Fibroblast of mammary gland (primary cell): ENCODE measurements at places on chromosomes 3 and 15.

GRCh38 chr15:41927536-41927935 is 33.7 kb upstream of the SPTBN5 start:
- no peak for DNase-seq

DNA sequence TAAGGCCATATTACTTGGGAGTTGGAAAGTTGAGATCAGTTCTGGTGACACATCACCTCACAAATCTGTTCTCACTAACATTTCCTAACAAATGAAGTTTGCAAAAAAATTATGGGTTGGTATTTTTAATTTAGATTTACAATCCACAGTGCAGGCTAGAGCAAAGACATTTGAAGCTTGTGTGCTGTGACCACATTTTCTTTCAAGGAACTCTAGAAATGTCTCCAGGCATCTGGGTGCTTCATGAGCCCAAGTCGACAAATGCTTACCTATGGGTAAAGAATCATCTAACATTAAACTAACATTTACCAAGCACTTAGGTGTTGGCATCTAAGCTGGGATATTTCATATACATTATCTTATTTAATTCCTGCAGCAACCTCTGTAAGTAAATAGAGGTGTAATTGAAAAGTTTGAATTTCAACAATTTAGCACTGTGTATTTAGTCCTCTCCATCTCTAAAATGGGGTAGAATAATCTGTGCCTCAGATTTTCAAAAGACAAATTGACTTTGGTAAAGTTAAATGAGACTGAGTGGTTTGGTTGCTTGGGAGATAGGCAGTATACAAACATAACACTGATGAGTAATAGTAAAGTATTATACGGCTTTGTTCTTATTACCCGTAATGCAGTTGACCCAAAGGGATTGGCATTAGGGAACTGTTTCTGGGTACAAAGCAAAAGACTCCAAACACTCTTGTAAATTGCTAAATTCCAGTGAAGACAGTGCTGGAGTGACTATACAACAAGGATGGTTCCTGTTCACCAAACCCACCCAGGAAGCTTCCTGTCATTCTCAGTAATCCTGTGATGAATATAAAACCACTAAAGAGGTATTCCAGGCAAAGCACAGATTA is 162.5 kb downstream of the TPRG1 start:
- peak; percentile 17 for DNase-seq

GRCh38 chr3:186609247-186609868 is 3.5 kb upstream of the AHSG start:
- peak; percentile 40 for DNase-seq

GRCh38 chr3:143751643-143752178 is 96.6 kb downstream of the SLC9A9 start:
- no peak for DNase-seq

GRCh38 chr3:133278260-133279043 is 121.4 kb upstream of the BFSP2 start:
- DNase-seq: no peak

DNA sequence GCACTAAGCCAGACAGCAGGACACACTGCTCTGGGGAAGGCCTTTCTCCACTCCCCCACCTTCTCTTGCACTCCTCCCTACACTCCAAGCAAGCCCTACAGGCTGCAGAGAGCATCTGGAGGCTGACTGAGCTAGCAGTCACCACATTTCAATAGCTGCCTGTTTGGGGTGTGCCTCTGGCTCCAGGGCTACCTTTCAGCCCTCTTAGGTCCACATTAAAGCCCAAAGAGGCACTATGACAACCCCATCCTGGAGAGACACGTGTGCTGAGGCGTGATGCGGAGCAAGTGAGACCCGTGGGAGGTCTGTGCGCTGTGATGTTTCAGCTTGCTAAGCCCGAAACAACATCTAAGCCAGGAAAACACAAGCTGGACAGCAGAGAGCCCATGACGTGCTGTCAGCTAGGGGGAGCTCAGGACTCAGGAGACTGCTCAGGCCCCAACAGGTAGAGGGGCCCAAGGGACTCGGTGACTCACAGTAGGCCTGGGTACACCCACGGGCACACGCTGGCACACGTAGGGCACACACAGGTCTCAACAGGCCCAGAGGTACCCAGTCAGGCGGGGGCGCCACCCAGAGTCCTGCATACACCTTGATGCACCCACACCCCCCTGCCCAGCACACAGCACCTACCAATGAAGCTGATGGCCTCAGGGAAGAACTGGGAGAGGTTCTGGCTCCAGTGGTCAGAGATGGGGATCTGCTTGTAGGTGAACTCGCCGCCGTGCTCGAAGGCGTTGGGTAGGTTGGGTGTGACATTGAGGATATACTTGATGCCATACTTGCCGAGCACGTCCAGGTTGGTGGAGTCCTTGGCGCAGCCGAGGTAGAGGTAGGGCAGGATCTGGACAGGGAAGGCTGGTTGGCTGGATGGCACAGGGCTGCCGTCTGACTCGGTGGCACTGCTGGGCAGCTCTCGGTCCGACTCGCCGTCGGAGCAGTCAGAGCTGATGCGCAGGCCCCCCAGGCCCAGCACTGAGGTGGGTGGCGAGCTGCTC is 2.8 kb downstream of the DUSP7 start:
- peak; percentile 60 for DNase-seq

GRCh38 chr3:63295806-63296205 is 17.7 kb downstream of the SYNPR start:
- DNase-seq: no peak

GRCh38 chr15:77144492-77145070 is 73.7 kb upstream of the TSPAN3 start:
- DNase-seq: peak; percentile 94

GRCh38 chr3:107441617-107442016 is 64.4 kb downstream of the CCDC54 start:
- peak; percentile 30 for DNase-seq

DNA sequence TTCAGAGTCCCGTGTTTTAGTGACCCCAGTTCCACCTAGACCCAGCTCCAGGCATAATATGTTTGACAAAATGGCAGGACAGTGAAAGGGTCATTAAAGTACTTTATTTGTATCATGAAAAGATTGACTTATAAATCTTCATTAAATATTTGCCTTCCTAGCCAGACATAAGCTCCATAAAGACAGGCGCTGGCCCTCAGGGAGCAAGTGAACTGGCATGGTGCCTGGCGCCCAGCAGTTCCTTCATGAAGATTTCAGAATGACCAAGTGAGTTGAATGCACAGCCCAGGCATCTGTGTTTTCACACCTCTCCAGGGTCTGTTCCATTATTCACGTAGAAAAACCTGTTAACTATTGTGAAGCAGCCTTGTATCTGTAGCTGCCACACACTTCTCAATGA is 166.2 kb downstream of the GAP43 start:
- DNase-seq: no peak

DNA sequence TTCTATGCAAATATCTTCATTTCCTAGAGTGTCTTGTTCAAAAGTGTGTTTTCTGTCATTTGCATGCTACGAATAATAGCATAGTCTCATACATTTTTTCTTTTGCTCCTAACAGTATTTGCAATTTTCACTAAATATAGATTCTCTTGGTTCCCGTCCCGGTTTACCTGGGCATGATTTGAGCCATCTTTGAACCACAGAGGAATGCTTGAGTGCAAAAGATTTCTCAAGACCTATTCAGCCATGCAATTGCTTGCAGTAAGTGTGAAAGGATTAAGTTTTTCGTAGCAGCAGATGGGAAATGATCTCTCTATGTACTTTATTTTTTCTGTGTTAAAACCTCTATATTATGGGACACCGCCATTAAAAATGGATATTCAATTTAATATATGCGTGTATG is 733.0 kb downstream of the ZPLD1 start:
- no peak for DNase-seq

DNA sequence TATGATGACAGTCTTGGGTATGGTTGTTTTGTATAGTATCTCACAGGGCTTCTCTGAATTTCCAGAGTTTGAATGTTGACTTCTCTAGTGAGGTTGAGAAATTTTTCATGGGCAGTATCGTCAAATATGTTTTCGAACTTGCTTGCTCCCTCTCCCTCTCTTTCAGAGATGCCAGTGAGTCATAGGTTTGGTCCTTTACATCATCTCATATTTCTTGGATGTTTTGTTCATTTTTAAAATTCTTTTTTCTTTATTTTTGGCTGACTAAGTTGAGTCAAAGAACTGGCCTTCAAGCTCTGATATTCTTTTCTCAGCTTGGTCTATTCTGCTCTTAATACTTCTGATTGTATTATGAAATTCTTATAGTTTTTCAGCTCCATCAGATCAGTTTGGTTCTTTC is 282.3 kb upstream of the NECTIN3 start:
- DNase-seq: peak; percentile 55

GRCh38 chr3:194536871-194537637 is 50.3 kb upstream of the ATP13A3 start:
- no peak for DNase-seq

GRCh38 chr3:10373686-10374261 is 52.9 kb upstream of the SEC13 start:
- peak; percentile 69 for DNase-seq

- DNase-seq: no peak
Measured at GRCh38 chr3:27869152-27869551, 147.0 kb upstream of the EOMES start.

DNA sequence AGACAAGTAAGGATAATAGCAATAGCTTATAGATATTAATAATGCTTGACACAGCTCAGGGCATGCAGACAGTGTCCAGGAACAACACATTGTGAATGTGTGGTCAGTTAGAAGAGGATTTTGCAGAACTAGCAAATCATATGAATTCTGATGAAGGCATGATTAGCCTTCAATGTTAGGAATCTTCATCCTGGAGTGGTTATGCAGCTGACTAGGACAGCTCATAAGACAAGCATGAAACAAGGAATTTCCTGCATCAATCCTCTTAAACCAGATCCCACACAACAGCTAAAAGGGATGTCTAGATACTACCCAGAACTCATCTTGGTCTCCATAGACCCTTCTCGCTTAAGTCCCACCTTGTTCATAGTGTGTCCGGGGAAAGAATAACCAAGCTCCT is 499.0 kb upstream of the ATP11B start:
- no peak for DNase-seq

DNA sequence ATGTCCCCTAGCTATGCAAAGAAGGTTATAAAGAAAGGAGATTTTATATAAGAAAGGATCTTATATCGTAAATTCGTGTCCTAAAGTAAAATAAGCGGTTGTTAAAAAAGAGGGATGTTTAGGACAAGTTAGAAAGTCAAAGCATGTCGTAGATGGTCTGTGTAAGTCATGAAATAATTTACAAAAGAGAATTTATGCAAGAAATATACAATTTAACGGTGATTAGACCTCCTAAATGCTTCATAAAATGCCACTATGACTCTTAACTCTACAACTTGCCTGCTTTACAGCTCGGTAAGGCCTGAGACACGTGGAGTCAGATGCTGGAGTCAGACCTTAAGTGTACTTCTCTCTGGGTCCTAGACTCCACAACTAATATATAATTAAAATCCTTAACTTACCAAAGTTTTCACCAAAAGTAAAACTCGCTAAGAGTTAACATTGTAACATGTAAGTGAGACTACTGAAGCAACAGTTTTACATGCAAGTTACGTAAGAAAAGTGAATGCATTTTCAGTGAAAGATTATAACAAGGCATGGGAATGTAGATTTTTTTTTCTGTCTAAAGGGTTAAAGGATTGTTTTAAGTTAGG is 13.3 kb upstream of the SRPRB start:
- DNase-seq: peak; percentile 37

GRCh38 chr3:138889792-138890191 is 55.1 kb upstream of the PIK3CB start:
- no peak for DNase-seq

- DNase-seq: peak; percentile 93
Measured at GRCh38 chr15:58332676-58333400, 99.0 kb upstream of the LIPC start.

DNA sequence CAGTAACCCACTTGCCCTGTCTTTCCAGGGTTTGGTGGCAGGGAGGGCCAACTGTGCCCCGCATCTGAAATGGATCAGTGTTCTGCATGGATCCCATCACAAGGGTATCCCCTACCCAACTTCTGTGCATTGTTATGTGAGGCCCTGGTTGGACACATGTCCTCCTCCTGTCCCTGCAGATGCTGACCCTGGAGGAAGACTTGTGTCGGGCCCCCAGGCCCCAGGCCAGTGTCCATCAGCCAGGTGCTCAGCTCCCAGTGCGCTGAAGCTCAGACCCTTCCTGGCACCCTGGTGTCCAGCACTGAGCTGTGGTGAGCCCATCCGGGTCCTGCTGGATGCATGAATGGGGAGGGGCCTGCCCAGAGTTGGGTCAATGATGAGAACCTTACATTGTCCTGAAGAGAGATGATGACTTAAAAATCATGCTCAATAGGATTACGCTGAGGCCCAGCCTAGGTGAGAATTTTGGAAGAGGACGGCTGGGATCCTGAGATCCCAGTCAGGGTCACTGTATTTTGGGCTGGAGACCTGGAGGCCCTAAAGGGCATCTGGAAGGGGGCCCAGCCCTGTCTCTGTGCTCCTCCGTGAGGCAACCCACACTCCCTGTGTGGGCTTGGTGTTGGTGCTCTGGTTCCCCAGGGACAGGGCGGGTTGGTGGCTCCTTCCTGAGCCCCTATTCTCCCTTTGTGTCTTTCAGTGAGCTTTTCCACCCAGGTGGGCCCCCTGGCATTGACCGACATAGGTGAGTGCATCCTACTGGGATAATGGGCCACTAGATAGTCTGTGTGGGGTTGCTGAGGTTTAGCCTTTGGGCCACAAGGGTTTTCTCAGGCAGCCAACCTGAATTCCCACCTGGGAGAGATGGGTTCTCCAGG is 199.1 kb downstream of the UBE3A start:
- no peak for DNase-seq

- DNase-seq: no peak
Measured at GRCh38 chr15:39388118-39388517, 192.8 kb upstream of the THBS1 start.

DNA sequence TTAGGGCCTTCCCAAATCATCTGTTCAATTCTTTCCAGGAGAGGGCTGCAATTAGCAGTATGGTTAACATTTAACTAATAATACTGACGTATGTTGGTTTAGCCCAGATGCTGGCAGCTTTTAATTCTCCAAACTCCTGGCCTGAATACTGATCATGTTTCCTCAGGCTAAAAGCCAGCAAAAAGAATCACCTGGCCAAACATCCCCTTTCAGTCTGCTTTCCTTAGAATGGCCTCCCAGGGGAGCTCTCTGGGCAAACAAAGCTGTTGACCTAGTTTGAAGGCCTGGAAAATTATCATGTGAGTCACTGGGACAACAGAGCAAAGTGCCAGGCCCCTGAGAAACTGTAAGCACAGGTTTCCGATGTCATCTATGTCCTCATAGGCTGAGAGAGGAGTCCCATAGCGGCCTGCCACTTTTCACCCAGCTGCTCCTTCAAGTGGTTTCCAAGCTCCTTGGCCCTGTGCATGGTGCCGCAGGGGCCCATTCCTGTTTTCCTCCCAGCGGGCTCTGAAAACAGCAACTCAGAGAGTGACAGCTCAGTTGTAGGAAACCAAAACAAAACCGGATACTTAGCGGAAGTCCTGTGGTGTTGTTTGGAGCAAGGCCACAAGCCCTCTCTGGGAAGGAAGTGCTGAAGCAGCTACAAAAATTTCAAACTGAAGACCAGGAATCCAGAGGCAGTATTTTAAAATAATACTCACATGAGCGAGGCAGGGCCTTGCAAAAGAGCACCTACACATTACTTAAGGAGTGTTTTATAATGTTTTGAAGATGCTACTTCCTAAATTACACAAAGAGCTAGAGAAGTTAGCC is 36.5 kb upstream of the RAB11A start:
- DNase-seq: peak; percentile 97
